Thymus (tissue), 14 donors: ENCODE measurements at places on chromosomes 6 and 20.

- peak; percentile 79 for DNase-seq
These were observed 9.5 kb downstream of the NCR2 start for GRCh38 chr6:41344876-41345275.

DNA sequence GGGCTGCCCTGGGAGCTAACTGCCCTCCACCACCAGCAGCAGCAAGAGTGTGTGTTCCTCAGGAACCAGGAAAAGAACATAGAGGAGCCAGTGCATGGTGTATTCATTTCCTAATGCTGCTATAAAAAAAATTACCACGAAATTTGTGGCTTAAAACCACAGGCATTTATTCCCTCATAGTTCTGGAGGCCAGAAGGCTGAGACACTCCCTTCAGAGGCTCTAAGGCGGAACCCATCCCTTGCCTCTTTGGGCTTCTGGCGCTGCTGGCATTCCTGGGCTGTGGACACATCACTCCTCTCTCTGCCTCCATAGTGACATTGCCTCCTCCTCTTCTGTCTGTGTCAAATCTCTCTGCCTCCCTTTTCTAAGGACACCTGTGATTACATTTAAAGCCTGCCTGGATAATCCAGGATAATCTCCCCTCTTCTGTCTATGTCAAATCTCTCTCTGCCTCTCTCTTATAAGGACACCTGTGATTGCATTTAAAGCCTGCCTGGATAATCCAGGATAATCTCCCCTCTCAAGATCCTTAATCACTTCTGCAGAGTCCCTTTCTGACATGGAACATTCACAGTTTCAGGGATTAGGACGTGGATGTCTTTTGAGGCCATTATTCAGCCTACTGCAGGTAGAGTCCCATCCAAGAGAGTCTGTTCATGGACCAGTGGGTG, 54.7 kb downstream of the NDUFAF5 start:
- DNase-seq, result no peak

- peak; percentile 62 for DNase-seq
These were observed 1.7 kb downstream of the SOD2 start for GRCh38 chr6:159691133-159691962.

DNA sequence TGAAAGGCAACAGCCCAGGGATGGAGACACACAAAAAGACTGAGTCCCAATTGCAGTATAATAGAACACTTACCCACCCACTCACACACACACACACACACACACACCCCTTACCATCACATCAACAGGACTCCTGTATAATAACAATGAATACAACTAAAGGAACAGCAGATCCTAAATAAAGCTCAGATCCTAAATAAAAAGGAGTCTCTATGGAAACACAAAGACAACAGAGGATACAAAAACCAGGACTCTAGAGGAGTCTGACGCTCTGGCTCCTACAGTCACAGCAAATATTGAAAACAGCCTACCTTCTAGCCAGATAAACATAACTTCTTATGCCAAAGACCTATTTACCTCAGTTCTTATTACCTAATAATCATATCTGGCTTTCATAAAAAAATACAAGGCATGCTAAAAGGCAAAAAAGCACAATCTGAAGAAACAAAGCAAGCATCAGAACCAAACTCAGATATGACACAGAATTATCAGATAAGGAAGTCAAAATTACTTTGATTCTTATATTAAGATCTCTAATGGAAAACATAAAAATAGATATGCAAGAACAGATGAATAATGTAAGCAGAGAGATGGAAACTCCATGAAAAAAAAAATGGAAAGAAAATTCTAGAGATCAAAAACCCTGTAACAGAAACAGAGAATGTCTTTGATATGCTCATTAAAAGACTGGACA, 134.9 kb downstream of the MMUT start:
- DNase-seq, result no peak

DNA sequence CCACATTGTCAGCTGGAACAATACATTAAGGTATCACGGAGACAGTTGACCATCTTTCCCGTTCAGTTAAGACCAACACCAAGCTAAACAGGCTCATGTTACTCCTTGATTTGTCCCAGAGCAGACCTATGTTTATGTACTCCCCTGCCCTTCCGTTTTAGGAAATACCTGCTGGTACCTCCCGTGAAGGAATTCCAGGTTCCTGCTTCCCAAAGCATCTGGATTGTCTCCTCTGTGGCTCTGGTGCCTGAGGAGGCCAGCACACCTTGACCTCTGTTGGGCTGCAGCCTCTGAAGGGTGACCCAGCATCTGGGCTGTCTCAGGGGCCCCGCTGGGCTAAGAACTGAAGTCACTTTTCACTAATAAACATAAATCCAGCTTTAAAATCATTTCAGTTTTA, 647.8 kb upstream of the MARCKS start:
- DNase-seq, result no peak

GRCh38 chr20:45118028-45118427, 3.1 kb upstream of the WFDC5 start:
- no peak for DNase-seq

GRCh38 chr6:131205481-131206244, 70.4 kb downstream of the AKAP7 start:
- no peak for DNase-seq

GRCh38 chr6:114063956-114064355, 93.0 kb upstream of the HDAC2 start:
- DNase-seq, result no peak

DNA sequence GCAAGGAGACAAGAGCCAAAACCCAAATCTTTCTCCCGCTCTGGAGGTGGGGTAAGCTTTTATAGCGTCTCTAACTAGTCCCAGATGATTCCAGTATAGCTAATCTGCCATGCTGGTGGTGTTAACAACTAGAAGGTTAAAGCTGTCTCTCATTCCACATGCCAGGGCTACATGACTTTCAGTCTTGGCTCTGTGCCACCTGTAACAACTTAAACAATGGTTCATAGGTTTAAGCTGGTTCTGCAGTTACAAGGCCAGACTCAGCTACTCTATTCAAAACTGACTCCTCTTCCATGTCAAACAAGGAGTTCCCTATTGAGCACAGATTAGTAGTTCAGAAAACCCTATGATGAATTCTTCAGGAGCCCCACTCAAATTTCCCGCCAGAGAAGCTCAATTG, 128.9 kb downstream of the ELOVL4 start:
- no peak for DNase-seq

DNA sequence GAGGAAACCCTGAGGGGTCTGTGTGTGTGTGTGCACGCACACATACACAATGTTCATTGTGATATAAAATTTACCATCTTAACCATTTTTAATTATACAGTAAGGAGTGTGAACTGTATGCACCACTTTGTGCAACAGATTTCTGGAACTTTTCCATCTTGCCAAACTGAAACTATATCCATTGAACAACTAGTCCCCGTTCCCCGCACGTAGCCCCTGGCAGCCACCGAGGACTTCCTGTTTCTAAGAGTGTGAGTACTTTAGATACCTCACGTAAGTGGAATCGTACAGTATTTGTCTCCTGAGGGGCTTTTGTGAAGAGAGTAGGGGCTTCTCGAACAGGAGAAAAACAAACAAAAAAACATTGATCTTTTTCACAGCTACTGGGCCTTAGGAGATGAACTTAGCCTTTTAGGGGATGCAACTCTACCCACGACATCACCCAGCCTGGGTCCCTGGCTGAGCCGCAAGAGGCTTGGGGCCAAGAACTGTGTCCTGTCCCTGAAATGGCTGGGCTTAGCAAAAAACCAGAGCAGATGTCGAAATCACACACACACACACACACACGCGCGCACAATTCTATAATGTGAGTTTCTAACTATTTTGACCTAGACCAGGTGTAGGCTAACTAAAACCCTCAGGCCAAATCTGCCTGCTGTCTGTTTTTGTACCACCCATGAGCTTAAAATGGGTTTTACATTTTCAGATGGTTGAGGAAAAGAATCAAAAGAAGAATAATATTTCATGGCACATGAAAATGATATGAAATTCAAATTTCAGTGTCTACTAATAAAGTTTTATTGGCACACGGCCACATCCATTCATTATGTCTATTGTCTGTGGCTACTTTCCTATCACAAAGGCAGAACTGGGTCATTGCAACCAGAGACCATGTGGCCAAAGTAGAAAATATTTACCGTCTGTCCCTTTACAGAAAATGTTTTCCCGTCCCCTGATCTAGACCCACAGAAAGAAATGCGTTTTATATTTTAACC, 144.2 kb downstream of the EYA2 start:
- no peak for DNase-seq

DNA sequence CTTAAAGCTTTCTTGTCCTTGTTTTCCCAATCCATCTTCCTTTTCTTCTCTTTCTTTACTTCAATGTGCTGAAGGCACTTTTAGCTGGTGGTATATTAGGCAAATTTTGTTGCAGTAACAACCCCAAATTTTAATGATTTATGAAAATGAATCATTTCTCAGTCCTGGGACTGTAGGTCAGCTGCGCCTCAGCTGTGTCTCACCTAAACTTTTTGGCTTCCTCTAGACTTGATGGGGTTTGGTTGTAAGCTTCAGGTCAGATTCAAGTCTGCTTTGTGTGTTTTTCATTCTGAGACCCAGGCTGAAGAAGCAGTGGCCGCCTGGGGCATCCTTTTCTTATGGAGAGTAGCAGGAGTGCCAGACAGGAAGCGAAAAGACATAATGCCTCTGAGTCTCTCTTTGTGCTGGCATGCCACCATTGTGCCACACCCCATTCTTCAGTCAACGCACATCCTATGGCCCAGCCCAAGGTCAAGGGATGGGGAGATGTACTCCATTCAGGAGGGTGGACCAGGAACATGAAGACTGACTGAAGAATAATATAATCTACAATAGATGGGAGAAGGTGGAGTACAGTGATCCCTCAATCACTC, 28.9 kb upstream of the CD83 start:
- DNase-seq, result no peak

- DNase-seq, result no peak
These were observed at the start of gene FOXC1 for GRCh38 chr6:1609648-1610496. TSS of gene FOXC1 (plus strand) at chr6:1609915. CDS start at chr6:1610446, 531 bp downstream.

- no peak for DNase-seq
These were observed 163.2 kb upstream of the ZNF337 start for GRCh38 chr20:25859649-25860530.

DNA sequence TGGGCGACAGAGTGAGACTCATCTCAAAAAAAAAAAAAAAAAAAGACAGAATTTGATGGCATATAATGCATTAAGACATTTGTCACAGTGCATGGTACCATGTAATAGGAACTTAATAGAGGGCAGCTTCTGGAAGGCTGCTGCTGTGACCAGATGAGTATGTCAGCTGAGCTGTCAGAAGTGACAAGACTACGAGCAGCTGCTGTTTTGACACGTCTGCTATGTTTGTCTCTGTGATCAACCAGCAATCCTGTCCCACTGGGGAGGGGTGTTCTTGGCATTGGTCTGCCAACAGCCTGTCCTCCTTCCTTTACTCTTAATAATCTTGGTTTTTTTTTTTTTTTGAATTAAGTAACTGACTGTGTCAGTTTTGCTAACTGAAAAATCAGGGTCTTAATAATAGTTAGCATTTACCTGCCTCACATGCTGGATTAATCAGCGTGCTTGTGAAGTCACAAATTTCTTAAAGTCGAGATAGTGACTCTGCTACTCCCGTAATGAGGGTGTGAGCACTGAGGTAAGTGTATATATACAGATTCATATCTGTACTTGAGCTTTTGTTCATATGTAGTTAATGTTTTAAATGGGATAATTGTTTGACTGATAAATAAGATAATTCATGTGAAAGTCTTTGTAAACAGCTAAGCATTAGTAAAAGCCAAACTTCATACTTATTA, 152.4 kb downstream of the BMP2 start:
- no peak for DNase-seq

GRCh38 chr6:73943930-73944652, 248.1 kb downstream of the CD109 start:
- no peak for DNase-seq

DNA sequence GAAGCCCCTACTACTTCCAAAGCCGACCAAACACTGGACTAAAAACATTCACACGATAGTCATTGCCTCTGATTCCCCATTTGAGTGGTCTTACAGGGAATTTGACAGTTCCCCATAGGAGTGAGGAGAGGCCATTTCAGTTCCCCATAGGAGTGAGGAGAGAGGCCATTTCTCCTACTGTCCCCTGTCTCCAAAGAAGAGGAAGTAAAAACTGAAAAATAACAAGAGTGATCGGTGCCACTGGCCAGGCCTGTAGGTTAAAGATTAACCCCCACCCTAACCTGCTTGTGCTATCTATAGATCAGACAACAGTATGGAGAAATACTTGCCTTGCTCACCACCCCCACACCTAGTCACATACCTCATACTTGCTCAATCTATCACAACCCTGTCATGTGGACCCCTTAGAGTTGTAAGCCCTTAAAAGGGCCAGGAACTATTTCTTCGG, 204.0 kb upstream of the MOCS1 start:
- DNase-seq, result no peak

GRCh38 chr6:111572216-111572706, 33.4 kb downstream of the TRAF3IP2 start:
- DNase-seq, result no peak

DNA sequence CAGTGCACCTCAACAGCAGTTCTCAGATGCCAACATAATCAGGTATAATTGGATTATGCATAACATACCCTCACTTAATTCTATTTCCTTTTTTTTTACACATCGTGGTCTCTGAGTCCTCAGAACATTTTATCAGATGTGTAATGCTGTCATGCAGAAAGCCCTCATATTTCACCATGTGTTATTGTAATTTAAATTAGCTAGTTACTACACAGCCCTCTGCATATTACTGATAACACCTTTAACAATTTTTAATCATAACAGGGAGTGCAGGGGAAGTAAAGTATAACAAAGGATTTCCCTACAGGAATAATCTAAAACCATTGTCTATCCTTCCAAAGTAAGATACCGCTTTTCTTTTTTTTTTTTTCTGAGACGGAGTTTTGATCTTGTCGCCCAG, 91.9 kb upstream of the CCDC28A start:
- DNase-seq, result no peak

DNA sequence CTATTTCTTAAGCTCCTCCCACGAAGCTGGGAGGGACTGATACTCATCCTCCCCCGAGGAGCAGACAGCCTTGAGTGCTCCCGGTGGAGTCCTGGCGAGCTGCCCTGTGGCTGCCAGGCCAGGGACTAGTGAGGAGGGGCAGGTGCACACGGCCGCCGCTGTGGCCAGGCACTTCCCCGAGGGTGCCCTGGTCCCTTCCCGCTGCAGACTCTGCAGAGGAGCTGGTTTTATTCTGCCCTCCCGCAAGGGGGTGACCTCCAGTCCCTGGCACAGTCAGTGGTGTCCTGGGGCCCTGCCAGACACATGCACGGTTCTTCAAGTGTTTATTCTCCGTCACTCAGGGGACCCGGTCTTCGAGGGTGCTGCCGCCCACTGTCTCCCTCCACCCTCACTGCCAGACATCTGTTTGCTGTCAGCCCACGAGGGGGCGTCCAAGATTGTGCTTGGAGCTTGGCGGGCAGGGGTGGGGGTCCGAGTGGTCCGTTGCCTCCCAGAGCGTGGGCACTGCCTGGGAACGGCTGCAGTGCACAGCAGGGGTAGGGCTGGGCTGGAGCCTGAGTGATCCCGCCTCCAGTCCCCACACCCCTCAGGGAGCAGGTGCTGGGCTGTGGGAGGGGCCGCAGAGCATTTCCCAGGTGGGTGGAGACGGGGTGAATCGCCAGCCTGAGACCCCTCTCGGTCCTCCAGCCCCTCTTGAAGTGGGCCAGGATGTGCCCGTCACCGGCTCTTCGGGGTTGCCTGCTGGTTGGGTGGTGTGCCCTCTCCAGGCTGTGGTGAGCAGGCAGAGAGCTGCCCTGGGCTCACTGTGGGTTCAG, 3.1 kb upstream of the CABLES2 start:
- no peak for DNase-seq

- DNase-seq, result no peak
These were observed 61.3 kb downstream of the HS3ST5 start for GRCh38 chr6:114281496-114281895.
